Upper lobe of right lung (tissue), 1 donor: ENCODE measurements at places on chromosomes 4 and X. TPM values are rescaled to one million over a fixed set of nuclear protein-coding genes. Genes with fewer than 3 reads are reported as not detected.

Gene POLN
- 2.7 TPM for total RNA-seq

Gene SPIN2A
- 0.69 TPM for total RNA-seq

Gene SSX4B
- total RNA-seq = not detected

- no peak for DNase-seq
- H3K4me3 ChIP-seq = no peak overlapping the region
Observed at GRCh38 chrX:129737916-129738315, 863 bp upstream of the XPNPEP2 start.

GRCh38 chr4:159743971-159744370 is 641.1 kb downstream of the RAPGEF2 start:
- DNase-seq = no peak
- H3K4me3 ChIP-seq = no peak overlapping the region
- H3K36me3 ChIP-seq = no peaks in the 10 kb centered on the region
- no peak overlapping the region for H3K27ac ChIP-seq

- no peaks in the 10 kb centered on the region for H3K36me3 ChIP-seq
- no peak overlapping the region for H3K4me3 ChIP-seq
- H3K4me1 ChIP-seq = no peaks in the 10 kb centered on the region
- no peaks in the 10 kb centered on the region for H3K27me3 ChIP-seq
- no peak for DNase-seq
Observed at GRCh38 chr4:189823591-189823990, 117.1 kb upstream of the FRG1 start.

GRCh38 chr4:86927843-86928395 is 6.9 kb upstream of the AFF1 start:
- no peaks in the 10 kb centered on the region for H3K27me3 ChIP-seq
- H3K36me3 ChIP-seq = no peaks in the 10 kb centered on the region
- no peaks in the 10 kb centered on the region for H3K4me1 ChIP-seq
- no peak overlapping the region for H3K27ac ChIP-seq
- DNase-seq = no peak

- peaks cover 68% of the 10 kb centered on the region for H3K27me3 ChIP-seq
- peak; percentile 57 for DNase-seq
- no peak overlapping the region for H3K27ac ChIP-seq
- no peaks in the 10 kb centered on the region for H3K36me3 ChIP-seq
Observed at GRCh38 chr4:824461-825062, 1.4 kb downstream of the CPLX1 start.

- H3K4me3 ChIP-seq = no peak overlapping the region
- no peaks in the 10 kb centered on the region for H3K4me1 ChIP-seq
- no peaks in the 10 kb centered on the region for H3K27me3 ChIP-seq
Observed at GRCh38 chr4:182369211-182369610, 126.0 kb downstream of the TENM3 start.

DNA sequence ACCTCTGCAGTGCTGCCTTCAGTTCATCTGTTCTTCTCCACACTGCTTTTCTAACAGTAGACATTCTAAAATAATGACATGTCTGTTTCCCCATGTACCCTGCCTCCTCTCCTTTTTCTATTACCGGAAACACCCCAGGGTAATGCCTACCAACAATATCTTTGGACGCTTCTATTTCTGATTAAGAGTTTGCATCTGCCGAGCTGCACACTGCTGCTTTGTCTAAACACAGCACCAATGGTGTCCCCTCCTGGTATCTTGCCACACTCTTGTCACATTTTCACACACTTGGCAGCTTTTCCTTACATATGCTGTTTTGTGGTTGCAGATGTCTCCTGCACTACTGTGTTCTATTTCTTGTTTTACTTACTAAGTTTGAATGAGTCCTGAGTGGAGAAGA is 288.8 kb downstream of the GRIA2 start:
- H3K36me3 ChIP-seq = no peaks in the 10 kb centered on the region
- no peak overlapping the region for H3K4me3 ChIP-seq

DNA sequence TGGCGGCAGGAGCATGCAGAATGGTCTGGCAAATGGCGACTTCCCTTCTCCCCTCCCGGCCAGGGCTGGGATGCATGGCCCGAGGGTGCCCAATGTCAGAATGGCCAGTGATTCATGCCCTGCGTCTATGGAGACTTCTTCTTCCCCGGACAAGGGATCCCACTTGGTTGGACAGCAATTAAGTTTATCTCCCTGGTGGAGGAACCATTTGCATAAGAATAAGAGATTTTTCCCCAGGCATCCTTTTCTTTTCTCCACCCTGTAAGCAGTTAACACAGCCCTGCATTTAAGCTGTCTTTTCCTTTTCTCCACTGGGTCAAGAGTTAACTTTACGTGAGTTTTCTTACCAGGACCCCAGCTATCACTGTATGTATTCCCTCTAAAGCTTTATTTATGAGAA is 856.6 kb downstream of the GLUD2 start:
- H3K27me3 ChIP-seq = no peaks in the 10 kb centered on the region
- H3K27ac ChIP-seq = no peak overlapping the region
- no peak overlapping the region for H3K4me3 ChIP-seq
- no peaks in the 10 kb centered on the region for H3K36me3 ChIP-seq
- no peak for DNase-seq
- H3K4me1 ChIP-seq = no peaks in the 10 kb centered on the region

- H3K36me3 ChIP-seq = no peaks in the 10 kb centered on the region
- no peak for DNase-seq
- no peaks in the 10 kb centered on the region for H3K27me3 ChIP-seq
- H3K4me1 ChIP-seq = no peaks in the 10 kb centered on the region
- no peak overlapping the region for H3K27ac ChIP-seq
Observed at GRCh38 chr4:34412911-34413310, 1831.4 kb downstream of the ARAP2 start.

DNA sequence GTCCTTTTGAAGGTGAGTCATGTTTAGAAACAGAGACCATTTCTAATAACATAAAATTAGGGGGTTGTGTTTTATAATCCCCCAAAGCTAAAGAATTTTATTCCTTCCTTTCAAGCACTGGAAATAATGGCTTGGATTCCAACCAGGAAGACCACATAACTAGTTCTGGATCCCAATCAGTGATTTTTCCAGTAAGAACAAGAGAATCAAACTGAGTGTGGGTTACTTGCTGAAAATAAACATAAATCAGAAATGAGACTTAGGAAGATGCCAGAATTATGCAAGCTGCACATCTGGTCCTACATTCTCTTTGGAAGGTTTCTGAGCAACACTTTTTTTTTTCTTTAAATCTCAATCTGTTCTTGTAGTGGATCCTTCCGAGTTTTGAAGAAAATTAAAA is 76.3 kb downstream of the SOWAHB start:
- no peak overlapping the region for H3K27ac ChIP-seq
- DNase-seq = no peak
- H3K4me1 ChIP-seq = no peaks in the 10 kb centered on the region
- no peak overlapping the region for H3K4me3 ChIP-seq

DNA sequence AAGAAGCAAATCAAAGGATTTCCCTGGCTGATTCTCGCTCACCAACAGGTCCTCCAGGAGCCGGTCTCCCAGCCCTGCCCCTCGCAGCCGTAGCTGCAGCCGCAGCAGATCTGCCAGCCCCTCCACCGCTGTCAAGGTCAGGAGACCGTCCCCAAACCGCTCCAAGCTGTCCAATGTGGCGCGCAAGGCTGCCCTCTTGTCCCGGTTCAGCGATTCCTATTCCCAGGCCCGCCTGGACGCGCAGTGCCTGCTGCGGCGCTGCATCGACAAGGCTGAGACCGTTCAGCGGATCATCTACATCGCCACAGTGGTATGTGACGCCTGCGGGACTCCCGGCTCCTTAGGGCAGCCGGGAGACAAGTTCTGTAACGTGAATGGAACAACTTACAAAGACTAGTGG is 25.6 kb downstream of the SPATA18 start:
- H3K36me3 ChIP-seq = no peaks in the 10 kb centered on the region
- no peaks in the 10 kb centered on the region for H3K4me1 ChIP-seq
- no peak for DNase-seq
- no peak overlapping the region for H3K4me3 ChIP-seq
- peaks cover 5% of the 10 kb centered on the region for H3K27me3 ChIP-seq

- no peak for DNase-seq
- no peak overlapping the region for H3K4me3 ChIP-seq
- no peaks in the 10 kb centered on the region for H3K27me3 ChIP-seq
- H3K27ac ChIP-seq = no peak overlapping the region
- H3K36me3 ChIP-seq = peaks cover 31% of the 10 kb centered on the region
Observed at GRCh38 chr4:24521544-24521943, 62.8 kb downstream of the DHX15 start.

- H3K36me3 ChIP-seq = no peaks in the 10 kb centered on the region
- H3K27ac ChIP-seq = no peak overlapping the region
- H3K4me3 ChIP-seq = no peak overlapping the region
- no peak for DNase-seq
- no peaks in the 10 kb centered on the region for H3K27me3 ChIP-seq
Observed at GRCh38 chrX:21740329-21741274, 17.3 kb downstream of the SMPX start.

GRCh38 chr4:73446336-73446938 is 10.4 kb downstream of the AFP start:
- H3K27ac ChIP-seq = no peak overlapping the region
- H3K4me1 ChIP-seq = no peaks in the 10 kb centered on the region
- no peak overlapping the region for H3K4me3 ChIP-seq
- H3K36me3 ChIP-seq = no peaks in the 10 kb centered on the region
- peaks cover 5% of the 10 kb centered on the region for H3K27me3 ChIP-seq

GRCh38 chrX:31609130-31609529 is 537.3 kb upstream of the FTHL17 start:
- no peaks in the 10 kb centered on the region for H3K36me3 ChIP-seq
- no peak for DNase-seq
- H3K4me1 ChIP-seq = no peaks in the 10 kb centered on the region
- no peak overlapping the region for H3K27ac ChIP-seq
- no peak overlapping the region for H3K4me3 ChIP-seq
- no peaks in the 10 kb centered on the region for H3K27me3 ChIP-seq

GRCh38 chrX:139776599-139776998 is 68.6 kb upstream of the MCF2 start:
- no peaks in the 10 kb centered on the region for H3K27me3 ChIP-seq
- DNase-seq = no peak
- H3K36me3 ChIP-seq = no peaks in the 10 kb centered on the region
- H3K27ac ChIP-seq = no peak overlapping the region

- H3K27me3 ChIP-seq = no peaks in the 10 kb centered on the region
- H3K27ac ChIP-seq = no peak overlapping the region
- H3K4me3 ChIP-seq = no peak overlapping the region
- no peaks in the 10 kb centered on the region for H3K4me1 ChIP-seq
- no peaks in the 10 kb centered on the region for H3K36me3 ChIP-seq
Observed at GRCh38 chr4:125303058-125303457, 11.7 kb upstream of the FAT4 start.

DNA sequence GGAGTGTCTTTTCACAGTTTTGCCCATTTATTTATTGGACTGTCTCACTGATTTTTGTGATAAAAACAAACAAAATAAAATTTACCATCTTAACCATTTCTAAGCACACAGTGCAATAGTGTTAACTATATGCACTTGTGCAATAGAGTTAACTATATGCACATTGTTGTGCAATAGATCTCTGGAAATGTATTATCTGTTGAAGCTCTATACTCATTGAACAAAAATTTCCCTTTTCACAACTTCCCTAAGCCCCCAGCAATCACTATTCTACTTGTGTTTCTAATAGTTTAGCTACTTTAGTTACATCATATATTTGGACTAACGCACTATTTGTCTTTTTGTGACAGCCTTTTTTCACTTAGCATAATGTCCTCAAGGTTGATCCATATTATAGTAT is 59.7 kb upstream of the BEX4 start:
- H3K36me3 ChIP-seq = no peaks in the 10 kb centered on the region
- H3K27me3 ChIP-seq = no peaks in the 10 kb centered on the region
- no peak overlapping the region for H3K4me3 ChIP-seq
- H3K27ac ChIP-seq = no peak overlapping the region

GRCh38 chr4:24330573-24330972 is 253.8 kb downstream of the DHX15 start:
- no peak overlapping the region for H3K27ac ChIP-seq
- H3K27me3 ChIP-seq = no peaks in the 10 kb centered on the region
- H3K4me3 ChIP-seq = no peak overlapping the region
- no peak for DNase-seq

Gene SASH3
- 41.2 TPM for total RNA-seq

GRCh38 chr4:3226944-3227343 is 22.0 kb upstream of the MSANTD1 start:
- H3K4me1 ChIP-seq = peaks cover 17% of the 10 kb centered on the region
- H3K27ac ChIP-seq = peak overlapping the region; percentile 58
- no peak overlapping the region for H3K4me3 ChIP-seq
- no peaks in the 10 kb centered on the region for H3K27me3 ChIP-seq
- DNase-seq = peak; percentile 60

- H3K4me1 ChIP-seq = peaks cover 73% of the 10 kb centered on the region
- peak overlapping the region; percentile 47 for H3K27ac ChIP-seq
- no peaks in the 10 kb centered on the region for H3K27me3 ChIP-seq
- no peak for DNase-seq
- H3K4me3 ChIP-seq = no peak overlapping the region
Observed at GRCh38 chr4:143382596-143382995, 45.9 kb downstream of the GAB1 start.

Gene KLF8
- 16.3 TPM for total RNA-seq

GRCh38 chr4:2259541-2260343 is 2.2 kb downstream of the MXD4 start:
- peaks cover 70% of the 10 kb centered on the region for H3K4me1 ChIP-seq
- DNase-seq = peak; percentile 56
- H3K27ac ChIP-seq = peak overlapping the region; percentile 91
- peak overlapping the region; percentile 92 for H3K4me3 ChIP-seq
- peaks cover 14% of the 10 kb centered on the region for H3K36me3 ChIP-seq
- H3K27me3 ChIP-seq = no peaks in the 10 kb centered on the region

- no peak for DNase-seq
- no peaks in the 10 kb centered on the region for H3K36me3 ChIP-seq
- H3K27me3 ChIP-seq = no peaks in the 10 kb centered on the region
- no peaks in the 10 kb centered on the region for H3K4me1 ChIP-seq
- H3K4me3 ChIP-seq = no peak overlapping the region
Observed at GRCh38 chrX:29506729-29507128, 708.6 kb upstream of the MAGEB2 start.

GRCh38 chrX:110317061-110317819 is 645 bp downstream of the AMMECR1 start:
- peak overlapping the region; percentile 89 for H3K27ac ChIP-seq
- peak; percentile 64 for DNase-seq
- H3K4me1 ChIP-seq = no peaks in the 10 kb centered on the region
- H3K27me3 ChIP-seq = no peaks in the 10 kb centered on the region
- H3K4me3 ChIP-seq = peak overlapping the region; percentile 64
- H3K36me3 ChIP-seq = no peaks in the 10 kb centered on the region

- no peak overlapping the region for H3K4me3 ChIP-seq
- no peaks in the 10 kb centered on the region for H3K27me3 ChIP-seq
- H3K27ac ChIP-seq = no peak overlapping the region
- no peaks in the 10 kb centered on the region for H3K36me3 ChIP-seq
- DNase-seq = no peak
Observed at GRCh38 chrX:142663330-142664095, 362.2 kb upstream of the SPANXN4 start.
